ENCODE measurements at places on chromosomes 7 and 10. TPM values are rescaled to one million over a fixed set of nuclear protein-coding genes. Genes with fewer than 3 reads are reported as not detected.

GRCh38 chr10:83952314-83952713 is 187.0 kb upstream of the GHITM start:
- no peak overlapping the region for H3K4me3 ChIP-seq
- no peaks in the 10 kb centered on the region for H3K27me3 ChIP-seq
- DNase-seq: no peak
- no peaks in the 10 kb centered on the region for H3K36me3 ChIP-seq
- no peaks in the 10 kb centered on the region for H3K4me1 ChIP-seq

DNA sequence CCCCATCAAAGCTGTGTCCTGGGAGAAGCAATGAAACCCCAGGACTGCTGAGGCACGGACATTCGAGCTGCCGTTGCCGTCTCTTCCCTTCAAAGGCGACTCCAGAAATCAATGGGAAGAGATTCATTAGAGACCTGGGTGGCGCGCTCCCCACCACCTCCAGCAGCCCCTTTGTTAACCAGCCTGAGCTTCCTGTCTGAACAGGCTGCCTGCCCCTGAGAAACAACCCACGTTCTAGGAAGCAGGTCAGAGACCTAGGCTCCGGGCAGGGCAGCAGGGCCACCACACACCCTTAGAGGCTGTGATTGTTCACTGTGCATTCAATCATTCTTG is 110.9 kb upstream of the PPIF start:
- H3K4me1 ChIP-seq: peaks cover 20% of the 10 kb centered on the region
- no peak overlapping the region for H3K4me3 ChIP-seq
- no peaks in the 10 kb centered on the region for H3K27me3 ChIP-seq
- H3K36me3 ChIP-seq: peaks cover 14% of the 10 kb centered on the region
- H3K27ac ChIP-seq: no peak overlapping the region

- H3K27me3 ChIP-seq: no peaks in the 10 kb centered on the region
- H3K27ac ChIP-seq: no peak overlapping the region
- no peaks in the 10 kb centered on the region for H3K36me3 ChIP-seq
- no peaks in the 10 kb centered on the region for H3K4me1 ChIP-seq
- no peak overlapping the region for H3K4me3 ChIP-seq
Measured at GRCh38 chr10:45589868-45590267, 82.7 kb downstream of the ZFAND4 start.

GRCh38 chr10:70771311-70772194 is 13.6 kb downstream of the TBATA start:
- H3K4me1 ChIP-seq: no peaks in the 10 kb centered on the region
- no peak overlapping the region for H3K4me3 ChIP-seq
- H3K27ac ChIP-seq: no peak overlapping the region
- H3K36me3 ChIP-seq: no peaks in the 10 kb centered on the region
- peaks cover 8% of the 10 kb centered on the region for H3K27me3 ChIP-seq

DNA sequence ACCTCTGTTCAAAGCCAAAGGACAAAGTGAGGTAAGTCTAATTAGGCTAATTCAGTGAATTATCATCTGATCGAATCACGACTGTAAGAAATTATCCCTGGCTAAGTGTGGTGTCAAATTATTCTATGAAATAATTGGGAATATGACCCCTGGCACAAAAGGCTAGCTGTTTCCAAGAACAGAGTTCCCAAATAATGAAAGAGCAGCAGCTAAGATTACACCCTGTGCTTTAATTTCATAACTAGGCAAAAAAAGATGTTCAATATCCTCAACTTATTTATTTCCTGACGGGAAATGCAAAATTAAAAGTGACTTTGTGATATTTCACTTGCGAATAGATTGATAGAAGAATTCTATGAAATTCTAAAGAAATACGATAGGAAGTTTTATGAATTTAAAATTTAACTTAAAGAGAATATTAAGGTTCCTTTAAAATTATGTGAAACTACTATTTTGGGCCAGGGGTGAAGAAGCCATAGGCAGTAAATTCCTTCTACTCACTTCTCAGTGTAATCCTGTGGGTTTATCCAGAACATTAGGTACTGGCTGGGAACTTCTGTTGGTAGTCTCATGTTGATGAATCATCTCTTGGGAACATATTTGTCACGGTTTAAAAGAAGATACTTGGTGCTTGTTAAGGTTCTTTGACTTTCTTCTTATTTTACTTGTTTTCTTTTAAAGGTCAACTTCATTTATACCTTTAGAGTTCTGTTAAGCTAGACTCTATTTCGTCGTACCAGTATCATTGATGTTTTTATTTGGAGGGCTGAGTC is 148.5 kb downstream of the POLR1F start:
- H3K4me3 ChIP-seq: no peak overlapping the region
- no peaks in the 10 kb centered on the region for H3K36me3 ChIP-seq
- H3K4me1 ChIP-seq: no peaks in the 10 kb centered on the region

DNA sequence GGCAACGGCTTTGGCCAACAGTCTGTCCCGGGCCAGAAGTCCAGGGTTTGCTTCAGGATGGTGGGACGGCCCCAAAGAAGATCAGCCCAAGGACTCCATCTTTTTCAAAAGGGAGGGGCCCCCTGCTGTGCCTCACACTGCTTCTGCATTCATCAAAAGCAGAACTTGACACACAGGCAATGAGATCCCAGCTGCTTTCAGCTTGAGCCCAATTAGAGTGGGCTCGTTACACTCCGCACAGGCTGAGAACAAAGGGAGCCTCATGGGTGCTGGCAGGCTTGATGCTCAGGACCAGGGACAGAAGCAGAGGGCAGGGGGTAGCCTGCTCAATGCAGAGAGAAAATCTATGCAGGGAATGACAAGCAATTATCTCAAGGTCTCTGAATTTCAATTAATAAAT is 45.5 kb downstream of the VOPP1 start:
- no peak overlapping the region for H3K27ac ChIP-seq
- H3K4me3 ChIP-seq: no peak overlapping the region
- H3K4me1 ChIP-seq: no peaks in the 10 kb centered on the region
- DNase-seq: no peak
- H3K27me3 ChIP-seq: no peaks in the 10 kb centered on the region
- no peaks in the 10 kb centered on the region for H3K36me3 ChIP-seq

GRCh38 chr7:2016761-2017480 is 215.8 kb downstream of the MAD1L1 start:
- no peaks in the 10 kb centered on the region for H3K36me3 ChIP-seq
- peaks cover 21% of the 10 kb centered on the region for H3K4me1 ChIP-seq

- DNase-seq: no peak
- no peaks in the 10 kb centered on the region for H3K4me1 ChIP-seq
- H3K4me3 ChIP-seq: no peak overlapping the region
Measured at GRCh38 chr10:127536972-127537760, 11.9 kb upstream of the NPS start.

GRCh38 chr10:17409170-17409733 is 45.1 kb downstream of the ST8SIA6 start:
- H3K27ac ChIP-seq: no peak overlapping the region
- peaks cover 12% of the 10 kb centered on the region for H3K27me3 ChIP-seq
- no peak overlapping the region for H3K4me3 ChIP-seq
- peak; percentile 20 for DNase-seq

DNA sequence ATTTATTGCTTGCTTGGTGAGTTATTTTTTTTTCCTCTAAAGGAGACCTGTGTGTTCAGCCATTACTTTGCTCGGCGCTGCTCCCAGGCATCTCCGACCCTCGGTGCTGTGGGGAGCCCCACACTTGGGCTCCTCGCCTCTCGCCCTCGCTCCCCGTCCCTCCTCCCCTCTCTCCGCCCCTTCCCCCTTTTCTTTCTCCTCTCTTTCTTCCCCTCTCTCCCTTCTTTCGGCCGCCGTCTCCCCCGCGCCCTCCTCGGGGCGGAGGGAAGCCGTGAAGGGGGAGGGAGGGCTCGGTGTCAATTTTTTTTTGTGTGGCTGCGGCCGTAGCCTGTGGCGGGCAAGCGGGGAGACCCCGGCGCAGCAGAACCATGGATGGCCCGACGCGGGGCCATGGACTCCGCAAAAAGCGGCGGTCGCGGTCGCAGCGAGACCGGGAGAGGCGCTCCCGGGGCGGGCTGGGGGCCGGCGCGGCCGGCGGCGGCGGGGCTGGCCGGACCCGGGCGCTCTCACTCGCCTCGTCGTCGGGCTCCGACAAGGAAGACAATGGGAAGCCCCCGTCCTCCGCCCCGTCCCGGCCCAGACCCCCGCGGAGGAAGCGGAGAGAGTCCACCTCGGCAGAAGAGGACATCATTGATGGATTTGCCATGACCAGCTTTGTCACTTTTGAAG is 1.1 kb downstream of the AUTS2 start:
- peaks cover 3% of the 10 kb centered on the region for H3K4me1 ChIP-seq
- no peaks in the 10 kb centered on the region for H3K36me3 ChIP-seq
- peak overlapping the region; percentile 81 for H3K4me3 ChIP-seq
- DNase-seq: peak; percentile 27
- no peaks in the 10 kb centered on the region for H3K27me3 ChIP-seq
- H3K27ac ChIP-seq: no peak overlapping the region

DNA sequence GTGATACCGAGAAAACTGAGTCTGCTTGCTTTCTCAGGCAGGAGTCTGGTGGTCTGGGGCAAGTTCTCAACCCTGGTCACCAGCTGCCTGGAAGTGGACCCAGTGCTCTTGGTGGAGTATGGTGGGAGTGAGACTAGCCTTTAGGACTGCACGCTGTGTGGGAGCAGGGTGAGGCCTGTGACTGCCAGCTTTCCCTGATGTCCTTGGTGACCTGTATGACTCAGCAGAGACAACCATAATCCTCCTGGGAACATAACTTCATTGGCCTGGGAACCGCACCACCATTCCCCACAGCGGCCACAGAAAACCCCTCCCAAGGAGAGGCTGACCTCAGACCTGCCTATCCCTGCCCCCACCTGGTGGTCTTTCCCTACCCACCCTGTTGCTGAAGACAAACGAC is 139.5 kb upstream of the CHRM2 start:
- no peak overlapping the region for H3K4me3 ChIP-seq
- no peaks in the 10 kb centered on the region for H3K27me3 ChIP-seq
- no peak for DNase-seq
- no peaks in the 10 kb centered on the region for H3K36me3 ChIP-seq
- H3K27ac ChIP-seq: no peak overlapping the region

DNA sequence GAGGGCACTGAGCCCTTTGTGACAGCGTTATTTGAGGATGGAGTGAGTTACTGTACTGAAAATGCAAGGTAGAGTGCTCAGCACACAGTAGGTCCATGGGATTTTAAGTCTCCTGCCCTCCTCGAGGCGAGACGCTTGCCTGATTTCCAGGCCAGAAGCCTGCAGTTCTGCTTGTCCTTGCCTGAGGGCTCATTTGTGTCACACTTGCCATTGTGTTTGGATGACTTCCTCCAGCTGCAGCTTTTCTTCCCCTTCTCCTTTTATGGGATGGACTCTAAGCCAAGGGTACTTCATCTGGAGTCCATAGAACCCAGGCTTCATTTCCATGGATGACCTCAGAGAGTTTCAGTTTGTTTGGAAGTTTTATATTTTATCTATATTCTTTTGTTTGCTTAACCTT is 304.2 kb upstream of the BMPER start:
- no peak overlapping the region for H3K4me3 ChIP-seq
- no peaks in the 10 kb centered on the region for H3K36me3 ChIP-seq
- DNase-seq: no peak
- no peaks in the 10 kb centered on the region for H3K4me1 ChIP-seq

GRCh38 chr10:78540355-78541076 is 506.9 kb downstream of the RPS24 start:
- H3K36me3 ChIP-seq: no peaks in the 10 kb centered on the region
- no peak overlapping the region for H3K4me3 ChIP-seq
- peaks cover 23% of the 10 kb centered on the region for H3K4me1 ChIP-seq
- no peaks in the 10 kb centered on the region for H3K27me3 ChIP-seq
- peak overlapping the region; percentile 90 for H3K27ac ChIP-seq

DNA sequence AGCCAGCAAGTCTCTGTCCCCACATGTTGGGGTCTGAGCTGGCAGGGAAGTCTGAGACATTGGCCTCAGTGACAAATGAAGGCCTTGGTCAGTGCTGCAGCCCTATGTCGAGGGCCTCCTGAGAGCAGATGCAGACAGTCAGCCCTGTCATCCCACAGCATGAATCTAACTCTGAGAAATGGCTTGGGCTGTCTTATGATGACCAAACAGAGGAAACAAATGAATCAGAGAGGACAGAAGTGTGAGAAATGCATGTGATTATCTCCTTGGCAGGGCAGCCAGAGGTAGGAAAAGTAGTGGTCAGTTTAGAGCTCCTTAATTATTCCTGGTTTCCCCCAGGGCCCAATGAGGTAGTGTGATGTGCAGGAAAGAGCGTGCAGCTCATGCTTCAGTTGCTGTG is 287.6 kb downstream of the SORCS3 start:
- H3K36me3 ChIP-seq: no peaks in the 10 kb centered on the region
- H3K27ac ChIP-seq: no peak overlapping the region
- no peak for DNase-seq
- no peaks in the 10 kb centered on the region for H3K27me3 ChIP-seq
- H3K4me1 ChIP-seq: no peaks in the 10 kb centered on the region
- no peak overlapping the region for H3K4me3 ChIP-seq

DNA sequence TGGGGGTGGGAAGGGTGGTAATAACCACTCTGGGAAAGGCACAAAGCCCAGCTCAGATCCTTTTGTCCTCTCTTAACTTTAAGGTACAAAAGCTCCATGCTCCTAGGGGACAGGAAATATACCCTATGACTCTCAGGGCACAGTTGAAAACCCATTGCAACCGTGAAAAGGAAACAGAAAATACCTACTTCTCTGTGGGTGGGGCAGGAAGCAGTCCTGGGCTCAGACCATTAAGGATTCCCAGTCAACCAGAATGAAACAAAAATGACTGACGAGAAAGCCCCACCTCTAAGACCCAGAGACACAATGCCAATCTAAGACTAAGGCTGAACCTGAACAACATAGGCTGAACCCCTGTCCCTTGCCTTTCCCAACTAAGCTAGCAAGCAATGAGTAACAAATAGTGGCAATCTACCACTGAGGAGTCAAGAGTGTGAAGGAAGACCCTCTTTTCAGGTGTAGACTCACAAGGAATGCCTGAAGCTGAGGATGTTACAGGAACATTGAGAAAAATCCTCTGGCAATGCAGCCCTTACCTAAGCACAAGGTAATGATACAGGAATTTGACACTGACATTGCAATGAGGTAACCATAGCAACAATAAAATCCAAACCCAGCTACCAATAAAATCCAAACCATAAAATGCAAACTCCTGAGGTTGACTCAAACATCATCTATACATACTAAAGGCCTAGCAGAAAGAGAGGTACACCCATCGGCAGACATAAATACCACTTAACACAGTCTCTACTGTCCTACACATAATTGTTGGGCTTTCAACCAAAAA is 380.1 kb downstream of the HPSE2 start:
- H3K27ac ChIP-seq: no peak overlapping the region
- H3K4me1 ChIP-seq: no peaks in the 10 kb centered on the region
- no peak for DNase-seq
- H3K27me3 ChIP-seq: no peaks in the 10 kb centered on the region

GRCh38 chr7:134058980-134059379 is 68.2 kb upstream of the LRGUK start:
- H3K27me3 ChIP-seq: no peaks in the 10 kb centered on the region
- peak; percentile 3 for DNase-seq
- H3K27ac ChIP-seq: no peak overlapping the region
- no peaks in the 10 kb centered on the region for H3K4me1 ChIP-seq
- H3K4me3 ChIP-seq: no peak overlapping the region

Gene ATRNL1
- polyA plus RNA-seq: 0.28 TPM

Gene KCND2
- polyA plus RNA-seq: 6.1 TPM

Gene APBB1IP
- 1.5 TPM for polyA plus RNA-seq

Gene LRRC18
- polyA plus RNA-seq: 0.08 TPM

Measured in fibroblast of lung (primary cell).